Germinal center (tissue), 1 donor: ENCODE measurements at places on chromosomes 7 and 10.

DNA sequence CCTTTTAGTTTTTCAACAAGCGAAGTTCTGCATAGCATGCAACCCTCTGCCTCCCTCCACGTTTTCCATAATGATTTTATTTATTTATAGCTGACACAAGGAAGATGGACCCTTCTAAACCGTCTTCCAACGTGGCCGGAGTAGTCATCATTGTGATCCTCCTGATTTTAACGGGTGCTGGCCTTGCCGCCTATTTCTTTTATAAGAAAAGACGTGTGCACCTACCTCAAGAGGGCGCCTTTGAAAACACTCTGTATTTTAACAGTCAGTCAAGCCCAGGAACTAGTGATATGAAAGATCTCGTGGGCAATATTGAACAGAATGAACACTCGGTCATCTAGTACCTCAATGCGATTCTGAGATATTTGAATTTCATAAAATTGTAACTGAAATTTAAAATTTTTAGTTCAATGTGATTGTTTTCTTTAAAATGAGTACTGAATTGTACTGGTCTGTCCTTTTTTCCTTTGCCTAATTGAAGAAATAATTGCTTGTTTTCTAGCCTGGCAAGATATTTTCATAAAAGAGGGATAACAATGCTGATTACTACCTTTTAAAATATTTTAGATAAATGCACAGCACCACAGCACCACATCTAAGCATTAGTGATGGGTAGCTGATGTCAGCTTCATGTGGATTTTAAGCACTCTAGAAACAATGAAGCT, 41.5 kb upstream of the SLC39A12 start:
- DNase-seq = peak; percentile 25

- no peak for DNase-seq
Measured at GRCh38 chr7:29332042-29332811, 137.7 kb downstream of the CHN2 start.

DNA sequence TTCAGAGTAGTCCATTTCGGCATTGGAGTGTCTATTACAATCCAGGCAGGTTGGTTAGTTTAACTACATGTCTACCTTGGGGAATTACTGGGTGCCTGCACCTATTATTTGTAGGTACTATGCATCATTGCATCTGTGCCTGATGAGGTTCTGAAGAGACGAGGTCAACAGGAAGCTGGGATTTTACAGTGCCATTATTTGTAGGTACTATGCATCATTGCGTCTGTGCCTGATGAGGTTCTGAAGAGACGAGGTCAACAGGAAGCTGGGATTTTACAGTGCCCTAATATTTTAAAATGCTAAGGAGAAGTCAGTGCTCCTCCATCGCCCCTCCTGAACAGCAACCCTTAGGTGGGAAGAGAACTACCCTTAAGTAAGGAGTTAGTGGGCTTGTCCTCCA, 41.7 kb downstream of the NPY start:
- peak; percentile 35 for DNase-seq

DNA sequence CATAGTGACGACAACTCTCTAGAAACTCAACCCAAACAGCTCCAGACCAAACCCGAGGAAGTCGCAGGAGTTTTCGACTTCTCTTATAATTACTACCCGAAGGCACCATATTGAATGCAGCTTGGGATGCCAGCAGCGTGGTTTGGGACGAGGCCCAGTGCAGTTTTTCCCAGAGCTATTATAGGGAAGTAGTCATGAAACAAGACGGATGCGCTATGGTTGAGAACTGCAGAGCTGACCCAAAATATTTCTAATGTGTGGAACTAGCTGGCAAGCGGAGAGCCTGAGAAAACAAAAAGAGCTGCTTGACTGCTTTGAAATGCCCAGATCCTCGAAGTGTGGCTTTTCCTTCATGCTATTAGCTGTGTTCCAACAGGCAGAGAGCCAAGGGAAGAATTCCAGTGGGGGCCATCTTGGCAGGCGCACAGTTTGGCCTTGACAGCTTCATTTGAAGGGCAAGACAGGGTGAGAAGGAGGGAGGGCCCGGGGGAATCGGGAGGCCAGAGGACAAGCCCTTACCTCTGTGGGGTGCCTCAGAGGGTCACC, 122.7 kb downstream of the CUL2 start:
- DNase-seq = no peak

DNA sequence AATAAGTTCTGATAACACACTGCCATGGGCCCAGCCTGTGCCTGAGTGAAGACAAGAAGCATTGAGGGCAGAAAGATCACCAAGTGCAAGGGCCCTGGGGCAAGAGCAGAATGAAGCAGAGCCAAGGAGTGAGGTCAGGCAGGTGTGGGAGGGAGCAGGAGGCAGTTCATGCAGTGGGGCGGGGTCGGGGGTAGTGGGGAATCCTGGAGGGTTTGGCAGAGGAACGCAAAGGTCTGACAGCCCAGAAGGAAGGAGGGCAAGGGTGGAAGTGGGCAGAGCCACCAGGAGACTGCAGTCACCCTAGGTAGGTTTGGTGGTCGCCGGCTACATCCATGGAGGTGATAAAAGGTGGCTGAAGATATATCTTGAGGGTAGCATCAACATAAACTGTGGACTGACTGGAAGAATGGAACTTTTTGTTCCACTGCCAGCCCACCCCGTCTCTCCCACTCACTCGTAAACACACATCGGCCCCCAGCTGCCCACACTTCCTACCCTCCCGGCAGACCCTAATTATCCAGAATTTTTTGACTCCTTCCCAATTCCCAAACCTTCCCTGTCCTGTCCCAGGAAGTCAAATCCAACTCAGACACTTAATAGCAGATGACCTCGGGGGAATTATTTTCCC, 172.4 kb downstream of the ARHGAP12 start:
- no peak for DNase-seq

- no peak for DNase-seq
Measured at GRCh38 chr7:68684246-68684839, 913.9 kb upstream of the AUTS2 start.

- DNase-seq = no peak
Measured at GRCh38 chr10:122363311-122363710, 11.2 kb upstream of the PLEKHA1 start.

DNA sequence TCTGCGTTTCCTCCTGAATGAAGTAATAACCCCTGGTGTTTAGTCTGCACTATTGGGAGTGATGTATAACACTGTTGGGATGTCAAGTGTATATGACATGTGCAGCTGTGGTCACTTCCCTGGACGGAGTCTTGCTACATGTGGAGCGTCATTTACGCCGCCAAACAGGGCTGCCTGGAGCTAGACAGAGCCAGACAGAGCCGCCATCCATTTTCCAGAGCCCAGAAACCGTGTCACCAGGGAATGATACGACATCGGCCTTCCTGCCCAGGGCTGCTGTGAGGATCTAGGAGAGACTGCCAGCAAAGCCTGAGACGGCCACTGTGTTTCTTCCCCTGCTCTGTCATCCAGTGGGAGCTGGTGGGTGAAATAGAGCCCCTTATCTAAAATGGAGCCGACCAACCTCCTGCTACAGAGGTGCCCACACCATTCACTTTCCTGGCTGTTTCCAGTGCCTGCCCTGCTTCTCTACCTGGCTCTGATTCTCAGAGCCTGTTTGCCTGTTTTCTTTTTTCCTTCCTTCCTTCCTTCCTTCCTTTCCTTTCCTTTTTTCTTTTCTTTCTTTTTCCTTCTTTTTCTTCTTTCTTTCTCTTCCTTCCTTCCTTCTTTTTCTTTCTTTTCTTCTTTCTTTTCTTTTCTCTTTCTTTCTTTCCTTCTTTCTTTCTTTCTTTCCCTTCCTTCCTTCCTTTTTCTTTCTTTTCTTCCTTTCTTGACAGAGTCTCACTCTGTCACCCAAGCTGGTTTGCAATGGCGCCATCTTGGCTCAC, 13.3 kb upstream of the FGFR2 start:
- DNase-seq = no peak

DNA sequence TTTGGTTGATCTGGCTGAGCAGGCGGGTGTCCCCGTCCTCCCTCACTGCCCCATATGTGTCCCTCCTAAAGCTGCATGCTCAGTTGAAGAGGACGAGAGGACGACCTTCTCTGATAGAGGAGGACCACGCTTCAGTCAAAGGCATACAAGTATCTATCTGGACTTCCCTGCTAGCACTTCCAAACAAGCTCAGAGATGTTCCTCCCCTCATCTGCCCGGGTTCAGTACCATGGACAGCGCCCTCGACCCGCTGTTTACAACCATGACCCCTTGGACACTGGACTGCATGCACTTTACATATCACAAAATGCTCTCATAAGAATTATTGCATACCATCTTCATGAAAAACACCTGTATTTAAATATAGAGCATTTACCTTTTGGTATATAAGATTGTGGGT, 26.9 kb upstream of the TRIM56 start:
- peak; percentile 43 for DNase-seq

DNA sequence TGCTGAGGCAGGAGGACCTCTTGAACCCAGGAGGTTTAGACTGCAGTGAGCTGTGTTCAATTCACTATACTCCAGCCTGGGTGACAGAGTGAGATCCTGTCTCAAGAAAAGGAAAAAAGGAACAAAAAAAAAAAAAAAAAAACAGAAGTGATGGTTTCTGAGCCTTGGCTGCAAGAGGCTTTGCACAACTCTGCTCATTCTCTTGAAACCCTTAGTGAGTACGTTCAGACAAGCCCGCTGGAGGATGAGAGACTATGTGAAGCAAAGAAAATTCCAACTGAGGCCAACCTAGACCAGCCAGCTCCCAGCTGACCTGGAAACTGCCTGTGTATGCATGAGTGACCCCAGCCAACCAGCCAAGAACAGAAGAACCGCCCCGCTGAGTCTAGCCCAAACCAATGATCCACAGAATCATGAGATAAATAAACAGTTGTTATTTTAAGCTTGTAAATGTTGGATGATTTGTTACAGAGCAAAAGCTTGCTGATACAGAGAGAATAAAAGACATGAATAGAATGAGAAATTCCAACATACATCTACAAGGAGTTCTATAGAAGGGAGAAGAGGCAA, 50.6 kb upstream of the FZD9 start:
- no peak for DNase-seq

GRCh38 chr10:78641693-78642092, 427.1 kb upstream of the ZMIZ1 start:
- DNase-seq = no peak

- DNase-seq = no peak
Measured at GRCh38 chr7:17233603-17234002, 64.8 kb upstream of the AHR start.

GRCh38 chr10:86699991-86700840, 31.9 kb downstream of the LDB3 start:
- DNase-seq = no peak

- DNase-seq = no peak
Measured at GRCh38 chr7:20470726-20471125, 140.0 kb downstream of the ITGB8 start.

DNA sequence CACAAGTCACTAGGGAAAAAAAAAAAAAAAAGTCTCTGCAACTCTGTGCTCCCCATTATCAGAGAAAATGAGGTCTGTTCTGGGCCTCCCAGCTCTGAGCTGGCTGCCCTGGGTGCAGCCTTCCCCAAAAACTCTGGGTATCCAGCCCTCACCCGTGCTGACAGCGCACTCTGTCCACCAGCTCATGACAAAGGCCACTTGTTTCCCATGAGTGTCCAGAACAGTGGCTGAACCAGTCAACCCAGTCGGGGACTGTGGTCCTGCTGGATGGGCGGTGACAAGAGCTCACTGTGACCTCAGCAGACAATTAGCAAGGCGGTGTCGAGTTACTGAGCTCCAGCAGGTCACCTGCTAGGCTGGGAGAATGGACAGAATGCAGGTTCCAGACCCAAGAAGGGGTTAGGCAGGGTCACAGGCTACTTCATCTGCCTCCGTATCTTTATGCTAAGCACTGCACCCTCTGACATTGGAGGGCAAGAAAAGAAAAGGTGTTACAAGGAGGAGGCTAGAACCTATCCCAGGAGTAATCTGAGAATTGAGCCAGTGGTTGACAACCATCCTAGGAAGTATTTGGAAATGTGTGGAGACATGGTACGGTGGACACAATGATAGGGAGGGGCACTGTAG, 37.2 kb downstream of the DLG5 start:
- no peak for DNase-seq

GRCh38 chr10:78391585-78391984, 357.9 kb downstream of the RPS24 start:
- DNase-seq = no peak

DNA sequence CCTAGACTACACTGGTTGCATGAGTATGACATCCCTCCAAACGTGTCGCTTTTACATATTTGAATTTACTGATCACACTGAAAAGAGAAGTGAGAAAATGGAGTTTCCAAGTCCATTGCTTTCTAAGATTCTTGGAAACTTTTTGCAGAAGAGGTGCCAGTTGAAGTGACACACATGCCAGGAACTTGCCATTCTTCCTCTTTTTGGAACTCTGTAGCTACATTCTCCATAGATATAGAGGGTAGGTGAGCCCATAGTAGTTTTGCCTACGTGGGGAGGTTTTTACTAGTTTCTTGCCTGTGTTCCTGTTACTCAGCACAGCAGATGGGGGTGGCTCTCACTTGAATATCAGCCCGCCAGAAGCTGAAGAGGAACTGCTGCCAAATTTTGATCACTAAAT, 286.6 kb upstream of the NRP1 start:
- DNase-seq = no peak

- DNase-seq = no peak
Measured at GRCh38 chr7:114819616-114820362, 102.1 kb upstream of the MDFIC start.

DNA sequence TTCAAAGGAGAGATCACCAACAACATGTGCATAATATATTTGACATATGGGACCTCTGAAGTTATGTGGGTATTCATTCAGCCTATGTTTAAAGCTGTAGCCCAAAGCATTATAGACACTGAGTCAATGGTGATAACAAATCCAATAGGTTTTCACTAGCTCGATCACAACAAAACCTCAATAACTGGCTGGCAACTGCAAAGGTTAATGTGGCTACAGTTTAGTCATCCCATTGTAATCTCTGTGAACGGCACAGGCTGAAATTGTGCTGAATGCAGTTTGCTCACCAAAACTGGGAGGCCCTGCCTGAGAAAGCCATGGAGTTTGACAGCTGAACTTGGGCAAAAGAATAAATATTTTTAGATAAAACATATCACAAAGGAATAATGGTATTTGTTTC, 152.4 kb upstream of the ADO start:
- DNase-seq = no peak

DNA sequence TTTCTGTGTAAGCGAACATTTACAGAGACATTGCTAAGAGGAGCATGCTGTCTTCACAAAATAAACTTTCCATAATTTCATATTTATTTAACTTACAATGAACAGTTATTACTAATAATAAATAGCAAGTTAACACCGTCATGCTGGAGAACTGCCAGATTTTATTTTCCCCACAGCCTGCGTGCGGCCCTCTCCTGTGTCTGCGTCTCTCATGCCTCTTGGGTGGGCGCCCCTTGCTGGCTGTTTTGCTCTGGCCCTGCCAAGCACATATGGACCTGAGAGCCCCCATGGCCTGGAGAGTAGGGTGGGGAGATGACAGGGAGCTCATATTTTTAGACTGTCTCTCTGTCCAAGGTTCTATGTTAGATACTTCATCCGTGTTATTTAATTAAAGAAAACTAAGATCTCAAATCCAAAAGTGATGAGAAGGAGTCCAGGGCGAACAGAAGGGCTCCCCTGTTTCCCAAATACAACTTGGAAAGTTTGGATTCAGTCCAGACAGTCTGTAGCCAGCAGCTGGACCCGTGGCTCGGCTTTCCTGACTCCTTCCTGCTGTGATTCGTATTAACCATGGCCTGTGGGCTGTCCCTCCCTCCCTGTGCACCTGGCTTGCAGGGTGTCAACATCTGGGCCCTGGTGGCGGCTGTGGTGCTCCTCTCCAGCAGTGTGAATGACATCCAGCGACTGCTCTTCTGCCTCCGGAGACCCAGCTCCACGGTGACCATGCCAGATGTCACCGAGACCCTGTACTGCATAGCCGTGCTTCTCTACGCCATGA, 20.5 kb downstream of the FBH1 start:
- no peak for DNase-seq
